ENCODE measurements at places on chromosomes 4 and X.

DNA sequence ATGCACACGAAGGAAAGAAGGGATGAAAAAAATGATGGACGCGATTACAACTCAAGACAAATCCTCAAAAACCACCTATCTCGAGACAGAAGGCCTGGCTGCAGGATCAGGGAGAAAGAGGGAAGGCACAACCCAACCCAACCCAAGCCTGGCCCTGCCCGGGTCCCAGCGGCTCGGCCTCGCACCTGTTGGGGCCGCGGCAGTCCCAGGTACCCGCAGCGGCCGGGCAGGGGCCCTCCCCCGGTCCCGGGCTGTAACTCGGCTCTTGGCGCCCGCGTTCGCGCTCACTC, 464 bp downstream of the RASGEF1B start:
- DNase-seq, result no peak
- no peaks in the 10 kb centered on the region for H3K36me3 ChIP-seq
- no peaks in the 10 kb centered on the region for H3K27me3 ChIP-seq
- peak overlapping the region; percentile 48 for H3K4me3 ChIP-seq
- H3K4me1 ChIP-seq, result no peaks in the 10 kb centered on the region

DNA sequence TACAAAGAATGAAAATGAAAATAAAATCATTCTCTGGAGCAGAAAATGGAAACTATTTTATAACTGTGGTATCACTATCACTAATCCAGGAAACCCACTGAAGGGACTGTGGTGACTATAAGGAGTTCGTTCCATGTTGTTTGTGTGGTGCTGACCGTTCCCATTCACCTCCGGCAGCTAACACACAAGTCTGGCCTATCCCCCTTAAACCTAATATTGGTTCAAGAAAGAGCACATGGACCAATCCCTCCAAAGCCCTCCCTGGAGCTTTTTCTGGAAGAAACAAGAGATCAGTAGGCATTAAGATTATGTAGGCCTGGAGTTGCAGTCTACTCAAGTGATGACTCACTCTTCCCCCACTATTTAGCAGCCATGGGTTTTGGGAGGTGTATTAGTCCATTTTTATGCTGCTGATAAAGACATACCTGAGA, 25.9 kb upstream of the FAM241A start:
- H3K36me3 ChIP-seq, result no peaks in the 10 kb centered on the region
- DNase-seq, result no peak
- no peak overlapping the region for H3K4me3 ChIP-seq
- H3K27ac ChIP-seq, result no peak overlapping the region
- no peaks in the 10 kb centered on the region for H3K4me1 ChIP-seq

DNA sequence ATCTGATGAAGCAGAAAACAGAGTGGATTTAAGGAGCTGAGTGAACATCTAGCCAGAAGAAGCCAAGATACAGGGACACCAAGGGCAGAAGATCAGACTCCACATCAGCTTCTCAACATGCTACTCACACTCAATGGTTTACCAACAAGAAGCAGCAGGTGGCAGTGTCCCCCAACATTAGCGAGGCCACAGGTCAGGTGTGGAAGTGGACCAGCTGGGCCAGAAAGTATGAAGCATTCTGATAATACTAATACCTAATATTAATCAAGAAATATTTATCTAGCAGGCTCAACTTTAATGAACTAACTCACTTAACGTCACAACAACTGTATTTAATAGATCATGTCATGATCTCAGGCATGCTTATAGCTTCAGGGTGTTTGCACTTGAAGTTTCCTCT, 73.4 kb upstream of the TTC29 start:
- H3K36me3 ChIP-seq, result no peaks in the 10 kb centered on the region
- no peaks in the 10 kb centered on the region for H3K27me3 ChIP-seq
- no peaks in the 10 kb centered on the region for H3K4me1 ChIP-seq
- no peak overlapping the region for H3K4me3 ChIP-seq
- no peak overlapping the region for H3K27ac ChIP-seq

- H3K27me3 ChIP-seq, result no peaks in the 10 kb centered on the region
- no peak overlapping the region for H3K4me3 ChIP-seq
- no peaks in the 10 kb centered on the region for H3K36me3 ChIP-seq
Observed at GRCh38 chrX:130395341-130395740, 6.4 kb upstream of the RBMX2 start.

DNA sequence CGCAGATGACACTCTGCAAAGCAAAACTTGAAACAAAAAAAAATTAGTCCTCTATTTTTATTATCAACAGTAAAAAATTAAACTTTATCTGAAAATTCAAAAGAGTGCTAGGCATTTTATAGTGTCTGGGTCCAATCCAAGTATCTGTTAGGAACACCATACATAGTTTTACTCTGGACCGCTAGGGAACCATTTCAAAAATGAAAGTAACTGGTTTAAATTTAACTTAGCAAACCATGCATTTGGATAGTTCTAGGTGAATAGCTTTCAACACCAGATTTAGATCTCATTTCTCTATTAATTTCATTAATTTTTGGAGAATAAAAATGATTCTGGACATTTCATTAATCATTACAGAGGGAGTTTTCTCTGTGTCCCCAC, 1.2 kb downstream of the KLKB1 start:
- no peaks in the 10 kb centered on the region for H3K4me1 ChIP-seq
- DNase-seq, result no peak
- no peak overlapping the region for H3K4me3 ChIP-seq
- peaks cover 2% of the 10 kb centered on the region for H3K36me3 ChIP-seq
- H3K27me3 ChIP-seq, result no peaks in the 10 kb centered on the region

GRCh38 chr4:112321776-112322684, 24.9 kb downstream of the ALPK1 start:
- H3K27me3 ChIP-seq, result peaks cover 5% of the 10 kb centered on the region
- DNase-seq, result peak; percentile 64
- no peak overlapping the region for H3K4me3 ChIP-seq
- H3K36me3 ChIP-seq, result no peaks in the 10 kb centered on the region

DNA sequence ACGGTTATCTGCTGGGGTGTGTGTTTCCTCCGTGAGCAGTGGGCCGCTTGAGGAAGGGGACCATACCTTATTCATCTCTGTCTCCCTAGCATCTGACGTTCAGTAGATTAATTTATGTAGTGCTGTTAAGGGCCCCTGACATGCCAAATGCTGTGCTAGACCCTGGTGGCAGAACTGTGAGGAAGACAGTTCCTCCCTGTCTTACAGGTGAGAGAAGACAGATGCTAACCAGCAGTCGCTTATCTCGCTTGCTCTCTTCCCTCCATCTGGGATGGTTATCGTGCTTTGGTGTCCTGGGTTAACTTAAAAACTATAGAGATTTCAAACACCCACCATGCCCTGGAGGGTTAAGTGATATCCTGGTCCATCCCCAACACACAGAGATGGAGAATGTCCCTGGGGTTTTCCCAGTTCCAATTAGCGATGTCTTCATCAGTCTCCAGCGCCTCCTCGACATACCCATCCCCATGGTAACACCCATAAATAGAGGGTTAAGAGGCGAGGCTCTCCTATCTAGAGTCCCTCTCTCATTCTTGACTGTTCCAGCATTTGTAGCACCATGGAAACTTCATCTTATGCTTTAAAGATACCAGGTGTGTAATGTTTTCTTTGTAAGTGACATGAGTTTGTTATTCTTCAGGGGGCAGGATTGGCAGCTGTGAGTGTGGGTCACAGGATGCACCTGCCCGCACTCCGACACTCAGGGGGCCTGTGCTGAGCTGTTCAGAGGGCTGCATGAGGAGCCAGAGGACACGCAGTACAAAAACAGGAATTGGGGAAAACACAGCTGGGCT, 135.2 kb downstream of the STK32B start:
- no peaks in the 10 kb centered on the region for H3K36me3 ChIP-seq
- no peaks in the 10 kb centered on the region for H3K27me3 ChIP-seq
- peaks cover 3% of the 10 kb centered on the region for H3K4me1 ChIP-seq
- DNase-seq, result no peak
- no peak overlapping the region for H3K4me3 ChIP-seq

DNA sequence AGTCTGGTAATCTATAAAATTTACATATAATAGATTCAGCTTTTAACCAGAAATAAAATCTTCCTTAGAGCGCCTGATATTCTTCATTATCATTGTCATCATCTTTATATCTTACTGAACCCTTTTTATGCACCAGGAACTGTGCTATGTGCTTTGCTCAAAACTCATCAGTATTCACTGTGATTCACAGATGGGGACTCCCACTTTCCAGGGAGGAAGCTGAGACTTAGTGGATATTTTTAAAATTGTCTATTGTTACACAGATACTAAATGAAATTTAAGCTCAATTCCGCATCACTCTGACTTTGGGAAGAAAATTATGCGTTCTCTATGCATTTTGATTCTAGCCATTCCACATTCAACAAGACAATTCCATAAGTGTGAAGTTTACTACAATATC, 34.8 kb upstream of the SULT1E1 start:
- no peaks in the 10 kb centered on the region for H3K36me3 ChIP-seq
- no peaks in the 10 kb centered on the region for H3K4me1 ChIP-seq
- no peak for DNase-seq
- H3K4me3 ChIP-seq, result no peak overlapping the region
